CD4-positive, alpha-beta T cell treated with Interleukin-21 for 1 hour (primary cell): ENCODE measurements at places on chromosomes 1 and 21.

DNA sequence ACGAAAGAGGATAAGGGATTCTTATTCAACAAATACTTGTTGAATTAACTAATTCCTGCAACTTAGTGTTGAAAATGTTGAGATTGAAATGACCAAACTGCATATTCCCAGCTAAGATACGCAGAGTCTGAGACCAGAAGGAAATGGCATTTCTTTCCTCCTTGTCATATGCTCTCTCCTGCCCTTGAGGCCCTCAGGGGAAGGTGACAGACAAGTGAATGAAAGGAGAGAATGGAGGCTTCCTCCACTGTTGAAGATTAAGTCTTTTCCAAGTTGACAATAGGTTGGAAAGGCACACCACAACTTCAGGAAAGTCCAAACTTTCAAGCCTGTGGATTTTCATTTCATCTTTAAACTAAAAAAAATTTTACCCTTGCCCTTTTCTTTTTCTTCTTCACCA, 3.1 kb upstream of the ZNF697 start:
- no peak for DNase-seq

DNA sequence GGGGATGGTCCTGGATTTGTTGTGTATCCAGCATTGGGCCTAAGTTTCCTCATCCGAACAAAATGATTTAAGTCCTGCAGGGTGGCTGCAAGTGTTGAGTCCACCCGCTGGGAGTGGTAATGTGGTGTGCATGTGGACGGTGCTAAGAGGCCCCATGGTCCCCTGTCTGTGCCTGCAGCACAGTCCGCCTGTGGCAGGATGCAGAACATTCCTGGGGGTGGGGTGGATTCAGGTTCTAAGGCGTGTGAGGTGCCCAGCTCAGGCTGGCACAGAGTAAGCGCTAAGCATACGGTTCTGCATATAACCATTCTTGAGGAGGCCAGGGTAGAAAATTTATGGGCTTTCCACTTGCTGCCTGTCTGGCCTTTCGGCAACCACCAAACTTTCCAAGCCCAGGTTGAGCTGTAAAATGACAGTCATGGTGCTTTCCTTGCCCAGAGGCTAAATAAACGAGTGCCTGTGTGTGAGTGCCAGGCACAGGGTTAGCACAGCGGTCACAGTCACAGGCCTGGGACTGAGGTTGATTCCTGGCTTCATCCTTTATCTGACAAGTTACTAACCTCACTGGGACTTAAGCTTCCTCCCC, 30.7 kb downstream of the SLC2A1 start:
- no peak for DNase-seq

GRCh38 chr1:156378557-156378956, 9.5 kb downstream of the RHBG start:
- no peak for DNase-seq

DNA sequence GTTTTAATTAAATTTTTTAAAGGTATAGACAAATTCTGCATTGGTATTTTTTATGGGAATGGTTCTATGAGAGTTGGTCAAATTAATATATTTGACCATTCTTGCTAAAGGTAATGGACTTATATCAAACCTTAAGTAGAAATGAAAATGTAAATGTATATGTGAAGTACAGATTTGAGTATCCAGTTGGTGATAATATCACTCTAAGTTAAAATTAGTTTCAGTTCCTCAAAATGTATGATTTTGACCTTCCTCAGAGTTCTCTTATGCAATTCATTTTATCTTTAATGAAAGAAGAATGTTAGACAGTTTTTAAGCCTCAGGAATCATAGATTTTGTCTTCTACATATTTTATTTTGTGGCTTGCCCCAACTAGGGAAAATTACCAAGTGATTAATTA, 1291.5 kb upstream of the B3GALT2 start:
- DNase-seq, result no peak
